Left hindlimb (tissue), 1 donor: ENCODE measurements at places on chromosomes 3 and 15.

DNA sequence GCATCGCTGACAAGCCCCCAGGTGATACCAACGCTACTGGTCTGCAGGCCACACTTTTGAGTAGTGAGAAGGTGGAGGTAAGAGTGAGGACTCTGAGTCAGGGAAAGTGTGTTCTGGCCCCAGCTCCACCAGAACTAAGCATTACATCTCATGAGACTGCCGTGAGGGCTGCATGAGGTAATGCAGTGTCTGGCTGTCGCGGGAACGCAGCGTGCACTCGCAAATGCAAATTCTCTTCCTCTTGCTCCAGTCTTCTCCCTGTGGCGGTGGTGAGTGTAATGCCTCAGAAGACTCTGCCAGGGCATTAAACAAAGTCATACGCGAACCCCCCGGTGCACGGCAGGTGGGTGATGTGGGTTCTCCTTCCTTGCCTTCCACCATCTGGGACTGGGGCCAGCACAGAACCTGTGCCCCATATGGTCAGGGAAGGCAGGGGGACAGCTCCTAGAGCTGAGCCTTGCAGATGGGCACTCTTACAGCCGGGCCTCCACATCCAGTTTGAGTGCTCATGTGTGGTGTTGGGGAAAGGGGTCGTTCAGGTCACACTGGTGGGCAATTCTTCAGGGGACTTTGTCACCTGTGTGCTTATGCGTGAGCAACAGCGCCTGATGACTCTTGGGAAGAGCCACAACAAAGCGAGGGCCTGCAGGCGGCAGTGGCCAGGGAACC lies 175.8 kb downstream of the XXYLT1 start:
- no peak for DNase-seq

DNA sequence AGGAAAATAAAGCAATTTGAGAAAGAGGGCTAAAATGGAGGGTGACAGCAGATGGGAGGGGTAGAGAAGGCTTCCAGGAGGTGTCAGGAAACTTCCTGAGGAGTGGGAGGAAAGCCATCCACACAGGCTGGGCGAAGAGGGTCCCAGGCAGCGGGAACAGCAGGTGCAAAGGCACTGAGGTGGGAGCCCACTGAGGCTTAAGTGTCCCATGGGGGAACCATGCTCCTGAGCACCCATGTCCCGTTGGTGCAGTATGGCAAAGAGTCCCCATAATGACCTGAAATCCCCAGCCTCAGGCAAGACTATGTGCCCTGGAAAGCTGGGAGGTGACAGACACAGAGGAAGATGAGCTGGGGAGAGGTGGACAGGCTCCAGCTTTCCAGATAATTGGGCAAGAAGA lies 30.0 kb downstream of the CFAP100 start:
- DNase-seq: no peak

- no peak for DNase-seq
Observed at GRCh38 chr3:18529631-18530030, 104.5 kb upstream of the SATB1 start.

GRCh38 chr3:38722781-38723568 lies 73.5 kb upstream of the SCN5A start:
- DNase-seq: no peak

- no peak for DNase-seq
Observed at GRCh38 chr3:178270838-178271237, 265.4 kb upstream of the KCNMB2 start.

GRCh38 chr3:59425942-59426341 lies 376.1 kb upstream of the CFAP20DC start:
- no peak for DNase-seq

DNA sequence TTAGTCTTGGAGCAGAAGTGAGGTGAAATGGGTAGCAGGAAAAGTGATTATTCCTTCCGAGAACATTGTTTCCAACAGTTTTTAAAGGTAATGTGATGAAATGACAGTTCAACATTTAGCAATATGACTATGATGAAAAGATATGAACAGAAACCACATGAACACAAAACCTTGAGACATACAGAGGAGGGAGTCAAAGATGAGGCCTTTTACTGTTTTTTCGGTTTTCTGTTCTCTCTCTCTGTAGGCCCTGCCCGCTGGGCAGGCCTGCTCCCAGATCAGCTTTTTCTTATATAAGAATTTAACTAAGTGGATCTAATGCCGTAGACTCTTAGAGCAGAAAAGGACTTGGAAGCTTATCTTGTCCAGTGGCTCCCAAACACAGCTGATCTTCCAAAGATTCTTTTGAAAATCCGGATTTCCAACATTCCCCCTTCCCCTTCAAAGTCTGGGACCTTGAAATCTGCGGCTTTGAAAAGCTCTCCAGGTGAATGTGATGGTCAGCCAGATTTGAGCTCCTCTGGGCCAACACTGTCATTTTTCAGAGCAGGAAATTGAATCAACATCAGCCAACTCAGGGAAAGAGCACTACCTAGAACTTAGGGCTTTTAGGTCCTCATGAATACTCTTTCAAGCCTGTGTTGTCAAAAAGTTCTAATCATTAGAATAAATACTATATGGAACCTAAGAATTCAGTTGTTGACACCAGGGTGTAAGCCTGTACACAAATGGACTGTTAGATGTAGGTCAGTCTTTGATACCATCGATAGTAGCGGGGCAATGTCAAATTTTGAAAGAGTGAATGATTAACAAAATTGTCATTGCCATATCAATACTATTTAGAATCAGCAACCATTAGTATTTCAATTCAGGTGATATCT lies 372.7 kb downstream of the SHQ1 start:
- no peak for DNase-seq

DNA sequence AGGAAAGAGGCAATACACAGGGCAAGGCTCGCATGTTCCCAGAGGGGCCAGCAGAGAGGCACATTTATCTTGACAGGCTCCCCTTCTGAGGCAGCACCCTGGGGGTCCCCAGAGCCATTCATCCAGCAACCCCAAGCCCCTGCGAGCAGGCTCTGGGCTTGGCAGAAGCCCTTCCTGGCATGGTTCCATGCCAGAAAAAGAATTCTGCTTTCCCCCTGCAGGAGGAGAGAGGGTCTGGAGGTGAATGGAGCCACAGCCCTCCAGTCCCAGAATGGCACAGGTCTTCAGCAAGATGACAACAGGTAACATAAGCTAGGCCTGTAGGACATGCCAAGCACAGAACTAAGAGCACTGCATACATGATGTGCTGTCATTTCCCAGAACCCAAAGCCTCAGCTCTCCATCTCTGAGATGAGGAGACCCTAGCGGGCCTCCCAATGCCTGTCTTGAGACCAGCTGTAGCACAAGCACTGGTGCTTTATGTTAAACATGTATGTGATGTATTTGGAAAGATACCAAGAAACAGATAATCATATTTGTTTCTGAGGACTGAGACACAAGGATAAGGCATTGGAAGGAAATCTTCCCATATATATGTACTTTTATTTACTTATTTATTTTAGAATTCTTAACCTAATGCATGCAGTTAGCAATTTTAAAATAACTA lies 121.6 kb downstream of the ALDH1A2 start:
- no peak for DNase-seq
